ENCODE measurements at places on chromosomes 1 and 21.

GRCh38 chr1:179954493-179955286 is at the start of gene CEP350:
Gene CEP350 (plus strand): TSS chr1:179954810. CDS start chr1:179986182, 31,372 bp downstream.
- peak; percentile 98 for DNase-seq

DNA sequence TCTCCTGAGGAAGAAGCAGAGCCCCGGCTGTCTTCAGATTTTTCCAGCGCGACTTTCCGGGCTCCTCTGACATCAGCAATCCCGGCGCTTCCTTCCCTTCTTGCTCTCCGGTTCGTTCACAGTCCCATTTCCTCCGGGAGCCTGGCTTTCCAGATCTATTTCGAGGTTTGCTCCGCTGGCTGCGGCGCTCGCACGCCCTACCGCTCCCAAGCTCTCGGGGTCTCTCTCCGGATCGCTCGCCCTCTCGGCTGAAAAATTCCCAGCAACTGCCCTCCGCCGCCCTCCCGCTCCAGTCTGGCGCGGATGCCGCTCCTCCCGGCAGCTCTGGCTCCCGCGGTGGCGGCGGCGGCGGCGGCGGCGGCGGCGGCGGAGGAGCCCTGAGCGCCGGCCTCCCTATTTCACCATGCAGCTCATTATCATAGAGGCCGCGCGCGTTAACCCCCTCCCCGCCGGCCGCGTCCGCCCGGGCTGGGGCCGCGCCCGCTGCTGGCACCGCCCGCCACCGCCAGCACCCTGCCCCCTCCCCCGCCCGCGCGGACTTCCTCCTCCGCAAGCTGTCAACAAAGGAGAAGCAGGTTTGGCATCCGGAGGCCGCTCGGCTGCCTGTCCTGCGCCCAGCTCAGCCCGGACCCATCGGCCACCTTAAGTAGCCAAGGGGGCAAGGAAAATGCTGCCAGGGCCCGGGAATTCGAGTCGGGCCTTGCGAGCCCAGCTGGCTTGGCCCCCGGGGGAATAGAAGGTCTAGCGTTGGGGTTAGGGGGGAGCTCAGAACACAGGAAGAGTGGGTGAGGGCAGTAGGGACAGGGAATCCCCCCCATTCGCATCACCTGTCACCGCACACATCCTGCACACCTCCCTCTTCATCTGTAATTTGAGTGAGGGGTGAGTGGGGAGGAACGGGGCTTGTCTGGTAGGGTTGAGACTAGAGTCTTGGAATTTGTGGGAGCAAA is at the start of gene PLXNA2:
Gene PLXNA2 (minus strand): TSS at position 418 of the 950 bp plus-strand sequence. CDS start 26,462 bp downstream, outside the sequence.
- DNase-seq, result no peak

DNA sequence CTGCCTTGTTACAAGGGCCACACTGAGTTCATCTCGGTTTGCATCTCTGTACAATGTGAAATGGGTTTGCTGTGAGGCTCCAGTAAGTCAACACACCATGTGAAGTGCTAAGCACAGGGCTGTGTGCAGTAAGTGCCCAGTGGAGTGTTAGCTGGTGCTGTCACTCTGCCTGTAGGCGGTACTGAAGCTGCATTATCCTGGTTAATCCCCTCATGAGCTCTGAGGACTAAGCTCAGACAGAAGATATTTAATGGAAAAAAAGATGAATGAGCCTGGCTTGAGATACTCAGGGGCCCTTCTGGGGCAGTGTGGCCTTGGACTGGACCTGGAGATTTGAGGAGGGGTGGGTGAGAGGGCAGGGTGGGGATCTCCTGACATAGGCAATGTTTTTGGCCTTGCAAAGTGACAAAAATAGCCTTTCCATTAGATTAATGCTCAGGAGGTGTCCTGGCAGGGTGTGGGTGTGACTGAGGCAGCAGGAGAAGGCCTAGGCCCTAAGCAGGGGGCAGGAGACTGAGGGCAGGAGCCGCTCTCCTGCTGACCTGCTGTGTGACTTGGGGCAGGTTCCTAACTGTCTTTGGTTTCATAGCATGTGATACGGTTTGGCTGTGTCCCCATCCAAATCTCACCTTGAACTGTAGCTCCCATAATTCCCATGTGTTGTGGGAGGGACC is 570.5 kb downstream of the PTPRU start:
- DNase-seq, result no peak

GRCh38 chr1:8363767-8364301 is 45.9 kb downstream of the SLC45A1 start:
- DNase-seq, result no peak

DNA sequence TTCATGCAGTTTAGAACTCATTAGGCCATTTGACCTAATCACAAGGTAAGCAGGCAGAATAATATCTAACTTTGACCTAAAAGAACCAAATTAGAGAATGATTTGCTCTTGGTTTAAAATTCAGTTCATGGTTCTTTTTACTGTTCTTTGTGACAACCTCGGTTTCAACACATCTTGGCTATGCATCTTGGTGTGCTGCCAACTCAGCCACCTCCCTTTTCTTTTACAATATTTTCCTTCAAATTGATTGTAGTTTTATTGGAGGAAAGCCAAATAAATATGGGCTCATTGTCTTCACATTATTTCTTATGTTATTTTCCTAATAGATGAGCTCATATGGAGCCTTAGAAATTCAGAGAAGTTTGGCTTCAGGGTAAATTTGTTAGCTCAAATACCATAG is 338.3 kb downstream of the SIPA1L2 start:
- DNase-seq, result no peak

DNA sequence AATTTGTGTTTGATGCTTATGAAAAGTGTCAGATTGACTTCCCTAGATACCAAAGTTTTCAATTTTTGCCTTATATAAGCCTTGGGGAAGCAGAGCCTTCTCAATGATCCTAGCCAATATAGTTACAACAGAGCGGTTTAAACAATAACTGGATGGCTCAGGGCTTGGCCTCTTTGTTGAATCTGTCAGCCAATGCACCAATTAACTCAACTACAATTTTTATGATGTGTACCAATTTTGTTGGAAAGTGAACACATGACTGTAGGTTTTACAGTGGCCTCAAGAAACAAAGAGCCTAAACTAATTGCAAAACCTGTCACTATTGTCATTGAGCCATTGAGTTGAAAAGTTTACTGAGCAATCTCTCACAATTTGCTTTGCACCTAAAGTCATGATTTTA is 71.6 kb upstream of the RGS18 start:
- DNase-seq, result no peak

GRCh38 chr1:176033881-176034280 is 173.2 kb downstream of the COP1 start:
- no peak for DNase-seq

GRCh38 chr1:72635719-72636118 is 353.4 kb upstream of the NEGR1 start:
- DNase-seq, result no peak

- DNase-seq, result no peak
These were observed 84.7 kb upstream of the IRF2BP2 start for GRCh38 chr1:234694661-234695060.

GRCh38 chr1:63748641-63749040 is 25.2 kb upstream of the ROR1 start:
- no peak for DNase-seq

DNA sequence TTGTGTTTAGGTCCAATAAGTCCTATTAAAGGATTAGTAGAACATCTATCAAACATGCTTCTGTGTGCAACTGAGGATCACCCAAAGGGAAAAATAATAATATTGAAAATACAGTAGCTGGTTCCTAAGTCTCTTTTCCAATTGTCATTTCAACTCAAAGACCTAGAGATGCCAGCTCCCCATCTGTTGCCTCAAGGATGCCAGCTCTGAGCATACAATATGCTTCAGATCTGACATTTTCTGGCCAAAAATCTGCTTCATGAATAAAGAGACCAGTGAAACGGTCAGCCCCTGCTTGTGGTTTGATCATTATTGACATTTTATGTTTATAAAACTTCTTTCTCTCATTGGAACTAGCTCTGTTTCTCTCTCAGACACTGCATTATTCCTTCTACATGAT is 72.9 kb downstream of the CCDC185 start:
- DNase-seq, result no peak

DNA sequence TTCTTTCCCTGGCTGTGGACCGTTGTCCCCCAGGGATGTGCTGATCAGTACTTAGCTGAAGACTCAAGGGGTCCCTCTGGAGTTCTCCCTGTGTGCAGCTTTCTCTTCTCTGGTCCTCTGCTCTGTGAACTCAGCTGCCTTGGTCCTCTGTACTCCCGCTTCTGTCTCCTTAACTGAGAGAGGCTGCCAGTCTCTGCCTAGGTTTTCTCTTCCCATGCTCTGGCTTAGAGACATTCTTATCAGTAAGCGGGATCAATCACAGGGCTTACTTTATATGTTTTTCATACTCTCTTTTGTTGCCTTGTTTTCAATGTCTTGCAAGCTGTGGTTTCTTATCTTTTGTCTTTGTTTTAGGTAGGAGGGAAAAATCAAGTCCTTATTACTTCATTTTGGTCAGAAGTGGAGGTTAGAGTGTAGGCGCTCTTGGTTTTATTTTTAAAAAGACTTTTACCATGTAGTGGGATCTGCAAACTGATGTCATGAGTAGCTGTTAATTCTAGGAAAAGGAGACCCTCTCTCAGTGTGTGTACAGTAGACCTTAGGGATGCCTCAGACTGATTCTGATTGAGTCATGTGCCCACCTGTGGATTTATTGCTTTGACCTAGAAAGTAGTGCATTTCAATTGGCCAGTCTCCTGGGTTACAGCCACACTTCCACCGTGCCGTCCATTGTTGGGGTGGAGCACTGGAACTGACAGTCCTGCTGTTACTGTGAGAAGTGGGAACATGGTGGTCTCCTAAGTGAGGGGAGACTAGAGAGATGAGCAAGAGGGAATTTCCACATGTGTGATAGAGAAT is 46.6 kb downstream of the TTC3 start:
- no peak for DNase-seq

- no peak for DNase-seq
These were observed 52.0 kb downstream of the TMCO4 start for GRCh38 chr1:19747761-19748160.

GRCh38 chr1:63688302-63688890 is 85.4 kb upstream of the ROR1 start:
- DNase-seq, result no peak

- no peak for DNase-seq
These were observed 20.3 kb upstream of the CA6 start for GRCh38 chr1:8925406-8925805.

DNA sequence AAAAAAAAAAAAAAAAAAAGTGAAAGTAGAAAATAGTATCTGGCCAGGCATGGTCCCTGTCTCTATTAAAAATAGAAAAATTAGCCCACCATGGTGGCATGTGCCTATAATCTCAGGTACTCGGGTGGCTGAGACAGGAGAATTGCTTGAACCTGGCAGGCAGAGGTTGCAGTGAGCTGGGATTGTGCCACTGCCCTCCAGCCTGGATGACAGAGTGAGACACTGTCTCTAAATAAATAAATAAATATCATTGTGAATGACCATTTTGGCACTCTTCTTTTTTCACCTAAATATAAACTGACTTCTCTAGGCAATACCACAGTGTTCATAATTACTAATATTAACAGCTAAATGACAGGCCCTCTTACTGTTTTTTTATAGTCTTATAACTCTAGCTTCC is 14.5 kb downstream of the ELOA start:
- DNase-seq, result no peak

GRCh38 chr21:43865540-43866259 is 677 bp downstream of the AGPAT3 start:
- DNase-seq, result no peak

DNA sequence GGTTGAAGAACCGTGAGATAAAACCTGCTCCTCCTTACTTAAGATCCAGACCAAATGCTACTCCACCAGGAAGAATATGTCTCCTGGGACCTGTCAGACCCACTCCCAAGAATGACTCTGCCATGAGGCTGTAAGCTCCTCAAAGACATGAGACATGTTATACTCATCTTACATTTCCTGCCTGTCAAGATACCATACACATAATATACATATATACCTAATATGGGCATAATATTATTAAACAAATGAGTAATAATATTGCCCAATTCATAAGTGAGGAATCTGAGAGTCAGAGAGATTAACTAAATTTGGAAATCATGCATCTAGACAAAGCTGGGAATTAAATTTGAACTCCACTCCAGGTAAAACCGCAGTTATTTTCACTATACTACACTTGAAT is 634.9 kb downstream of the LMO4 start:
- no peak for DNase-seq

- DNase-seq, result no peak
These were observed 25.5 kb upstream of the RBBP5 start for GRCh38 chr1:205147191-205147835.

DNA sequence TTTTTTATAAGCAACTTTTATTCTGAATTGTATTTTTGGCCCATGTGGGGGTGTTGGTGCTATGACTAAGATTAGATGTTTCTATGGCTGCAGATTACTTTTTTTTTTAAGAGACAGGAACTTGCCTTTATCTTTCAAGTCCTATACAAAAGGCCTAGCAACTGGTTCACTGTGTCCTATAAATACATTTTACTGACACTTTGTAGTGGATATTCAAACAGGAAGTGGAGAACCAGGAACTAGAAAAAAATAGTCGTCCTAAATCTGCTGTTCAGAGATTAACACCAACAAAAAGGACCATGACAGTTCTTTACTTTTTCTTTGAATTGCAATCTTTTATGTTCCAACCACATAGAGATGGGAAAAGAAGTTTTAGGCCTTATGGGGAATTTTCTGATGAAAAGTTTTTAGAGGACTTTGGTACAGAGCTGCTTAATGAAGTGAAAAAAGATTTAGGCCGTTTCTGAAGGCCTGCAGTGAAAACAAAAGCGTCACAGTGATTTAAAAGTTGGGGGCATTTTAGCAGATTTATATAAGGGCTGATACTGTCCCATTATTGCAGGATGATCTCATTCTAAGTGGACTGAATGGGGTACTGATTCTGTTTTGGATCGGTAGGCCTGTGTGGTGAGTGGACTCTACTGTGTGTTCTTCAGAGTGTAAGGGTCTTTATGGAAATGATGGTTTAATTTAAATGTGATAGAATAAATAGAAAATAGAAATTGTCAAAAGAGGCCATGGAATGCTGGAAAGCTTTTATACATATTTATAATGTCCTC is 136.4 kb upstream of the DEPDC1 start:
- DNase-seq, result no peak

GRCh38 chr21:42093991-42094421 is 22.9 kb downstream of the UMODL1 start:
- peak; percentile 51 for DNase-seq

DNA sequence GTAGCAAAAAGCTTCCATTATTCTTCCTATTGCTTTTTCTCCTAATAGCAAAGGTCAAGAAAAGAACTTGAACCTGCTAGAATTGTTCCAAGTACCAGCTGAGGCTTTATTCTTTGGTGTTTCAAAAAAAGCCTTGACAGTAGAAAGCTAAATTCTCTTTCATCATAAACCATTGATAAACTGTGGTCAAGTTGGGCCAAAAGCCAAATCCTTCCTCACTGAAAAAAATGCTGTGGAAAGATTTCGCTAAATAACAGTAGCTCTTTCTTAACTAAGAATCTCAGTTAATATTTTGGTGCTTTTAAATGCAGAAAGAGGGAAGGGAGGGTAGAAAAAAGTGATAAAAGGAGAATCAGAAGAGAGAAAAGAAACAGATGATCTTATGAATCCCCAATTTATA is 14.0 kb upstream of the JAM2 start:
- DNase-seq, result no peak

Measured in T1000 (cell line).